Activated naive CD8-positive, alpha-beta T cell treated with anti-CD3 and anti-CD28 coated beads for 36 hours (primary cell): ENCODE measurements at places on chromosomes 5 and 9. TPM values are rescaled to one million over a fixed set of nuclear protein-coding genes. Genes with fewer than 3 reads are reported as not detected.

The ZNF883 gene
- 1.9 TPM for total RNA-seq

The SNX24 gene
- total RNA-seq: 1.4 TPM

The PCDHGA8 gene
- total RNA-seq: not detected

The PGGT1B gene
- 47.9 TPM for total RNA-seq

The PCDHGC3 gene
- total RNA-seq: 0.33 TPM

The CCDC69 gene
- 27.5 TPM for total RNA-seq

The INSL6 gene
- total RNA-seq: not detected

The WDR36 gene
- total RNA-seq: 79.7 TPM

The GLIPR2 gene
- 6.6 TPM for total RNA-seq

The CCDC171 gene
- total RNA-seq: 2.4 TPM

The BTNL3 gene
- total RNA-seq: not detected

The CER1 gene
- total RNA-seq: not detected

The IFNA7 gene
- total RNA-seq: not detected

The SAXO1 gene
- total RNA-seq: not detected

The DNAH5 gene
- total RNA-seq: not detected

The NR5A1 gene
- total RNA-seq: not detected

The PGM5 gene
- not detected for total RNA-seq

The PTGES gene
- total RNA-seq: 0.21 TPM

The TMOD1 gene
- 1.2 TPM for total RNA-seq

The IFNE gene
- total RNA-seq: not detected

The GRIA1 gene
- not detected for total RNA-seq

The UNC13B gene
- 3.7 TPM for total RNA-seq

The PRDM9 gene
- not detected for total RNA-seq

The SURF1 gene
- 25.4 TPM for total RNA-seq

The ZDHHC21 gene
- total RNA-seq: 4.1 TPM

The SRA1 gene
- 54.6 TPM for total RNA-seq

The SHISAL2B gene
- not detected for total RNA-seq

The RNF208 gene
- 7.1 TPM for total RNA-seq

The TEK gene
- total RNA-seq: not detected

The ZNF462 gene
- not detected for total RNA-seq

The HTR1A gene
- not detected for total RNA-seq

The MCC gene
- 2.4 TPM for total RNA-seq
